ENCODE measurements at places on chromosomes 2 and 18.

GRCh38 chr2:225009768-225010167, 32.5 kb downstream of the DOCK10 start:
- no peak for DNase-seq

DNA sequence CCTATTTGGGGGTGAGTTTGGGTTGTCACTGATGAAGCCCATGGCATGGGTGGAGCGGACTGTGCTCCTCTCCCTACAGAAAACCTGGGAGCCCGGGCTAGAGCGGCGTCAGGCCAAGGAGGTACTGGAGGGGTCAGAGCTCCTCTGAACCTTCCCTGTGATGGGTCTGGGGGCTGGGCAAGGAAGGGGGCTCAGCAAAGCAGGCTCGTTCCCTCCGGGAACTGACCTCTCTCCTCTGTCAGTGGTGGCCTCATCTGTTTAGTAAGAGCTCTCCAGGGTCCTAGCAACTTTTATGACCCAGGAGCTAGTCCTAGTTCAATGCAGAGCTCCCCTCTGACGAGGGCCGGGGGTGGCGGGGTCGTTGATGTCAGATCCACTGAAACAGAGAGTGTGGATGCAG, 62.4 kb upstream of the OTOF start:
- no peak for DNase-seq

DNA sequence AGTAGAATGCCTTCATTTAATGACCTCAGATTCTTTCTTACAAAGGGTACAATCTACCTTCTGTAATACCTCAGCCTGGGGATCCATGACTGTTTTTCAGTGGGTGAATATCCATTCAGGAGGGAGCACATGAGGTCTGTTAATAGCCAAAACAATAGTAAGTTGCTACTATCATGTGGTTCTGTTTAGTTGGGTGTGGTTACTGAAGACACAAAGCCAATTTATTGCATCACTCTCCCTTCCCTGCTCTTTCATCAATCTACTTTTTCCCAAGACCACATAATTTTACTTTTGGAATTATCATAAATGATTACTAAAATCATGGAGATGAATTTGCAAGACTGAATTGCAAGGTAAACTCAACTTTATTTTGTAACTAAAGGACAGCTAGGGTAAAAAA, 254.2 kb downstream of the GALNT13 start:
- DNase-seq: no peak

DNA sequence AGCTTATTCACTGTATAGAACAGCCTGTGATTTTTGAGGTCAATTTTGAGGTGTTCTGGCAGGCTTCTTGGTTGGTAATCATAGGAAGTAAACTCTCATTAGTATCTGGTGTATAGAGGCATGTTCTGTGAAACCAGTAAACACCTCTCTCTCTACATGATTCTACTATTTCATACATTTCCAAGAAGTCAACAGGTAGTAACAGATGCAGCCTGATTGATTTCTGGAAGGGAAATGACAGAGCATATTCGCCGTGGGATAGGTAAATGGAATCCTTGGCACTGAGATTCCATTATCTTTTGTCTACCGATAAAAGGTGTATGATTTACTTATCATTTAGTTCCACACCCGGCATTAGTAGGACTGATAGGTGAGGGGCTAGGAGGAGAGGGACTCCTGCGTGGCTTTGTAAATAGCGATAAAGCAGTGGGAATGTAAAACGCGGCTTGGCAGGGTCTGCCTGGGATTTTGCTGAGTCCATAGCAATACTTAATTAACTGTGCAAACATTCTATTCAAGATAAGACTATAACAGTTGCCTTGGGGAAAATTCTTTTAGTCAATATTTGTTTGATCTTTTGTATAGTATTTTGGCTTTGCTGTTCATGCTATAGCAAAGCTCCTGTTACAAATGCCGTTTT, 32.3 kb downstream of the LYPD6B start:
- no peak for DNase-seq

GRCh38 chr18:72056171-72056570, 488.0 kb downstream of the CBLN2 start:
- no peak for DNase-seq

GRCh38 chr2:1633936-1634587, 110.3 kb downstream of the PXDN start:
- DNase-seq: no peak

DNA sequence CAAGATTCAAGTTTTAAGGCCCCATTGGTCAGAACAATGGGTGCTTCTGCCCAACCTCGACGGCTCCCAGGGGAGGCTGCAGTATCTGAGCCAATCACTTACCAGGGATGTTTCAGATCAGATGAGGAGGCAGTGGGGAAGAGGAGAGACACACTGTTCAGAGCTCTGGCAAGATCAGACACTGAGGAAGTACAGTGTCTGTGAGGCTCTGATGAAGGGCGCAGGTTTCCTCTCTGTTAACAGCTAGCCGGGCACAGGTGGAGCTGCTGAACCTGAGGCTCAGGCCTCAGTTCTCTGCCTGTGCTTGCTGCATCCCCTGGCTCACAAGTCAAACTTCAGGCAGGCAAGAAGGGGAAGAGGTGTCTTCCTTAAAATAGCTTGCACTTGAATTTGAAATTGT, 69.7 kb downstream of the TPO start:
- DNase-seq: no peak

- no peak for DNase-seq
Measured at GRCh38 chr2:48439102-48439501, 90.9 kb upstream of the STON1 start.

GRCh38 chr2:95031726-95032116, 6.2 kb downstream of the MAL start:
- no peak for DNase-seq

GRCh38 chr18:67549946-67550345, 33.4 kb upstream of the DSEL start:
- DNase-seq: no peak

- DNase-seq: peak; percentile 43
Measured at GRCh38 chr2:45826884-45827635, 175.6 kb downstream of the PRKCE start.

DNA sequence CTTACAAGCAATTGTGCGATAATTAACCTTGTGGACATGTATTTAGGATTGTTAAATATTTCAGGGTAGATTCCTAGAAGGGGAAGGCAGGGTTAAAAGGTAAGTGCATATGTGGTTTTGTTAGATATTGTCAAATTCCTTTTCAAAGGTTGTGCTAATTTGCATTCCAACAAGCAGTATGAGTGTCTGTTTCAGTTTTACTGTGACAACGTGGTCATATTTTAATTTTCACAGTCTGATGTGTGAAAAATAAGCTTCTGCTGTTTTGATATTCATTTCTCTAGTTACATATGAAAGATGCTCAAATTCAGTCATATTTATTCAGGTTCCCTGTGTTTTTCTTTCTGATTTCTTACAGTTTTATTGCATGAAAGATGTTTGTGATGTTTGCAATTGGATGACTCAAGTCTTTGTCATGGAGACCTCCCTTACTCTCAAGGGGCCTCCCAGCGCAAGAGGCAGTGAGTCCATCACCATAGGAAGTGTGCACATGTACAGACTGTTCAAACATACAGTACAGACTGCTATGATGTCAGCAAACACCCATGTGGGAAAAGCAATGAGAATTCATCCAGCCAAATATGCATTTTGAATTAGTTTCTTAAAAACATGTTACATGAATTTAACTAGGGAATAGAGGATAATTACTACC, 310.8 kb downstream of the GALR1 start:
- DNase-seq: no peak

DNA sequence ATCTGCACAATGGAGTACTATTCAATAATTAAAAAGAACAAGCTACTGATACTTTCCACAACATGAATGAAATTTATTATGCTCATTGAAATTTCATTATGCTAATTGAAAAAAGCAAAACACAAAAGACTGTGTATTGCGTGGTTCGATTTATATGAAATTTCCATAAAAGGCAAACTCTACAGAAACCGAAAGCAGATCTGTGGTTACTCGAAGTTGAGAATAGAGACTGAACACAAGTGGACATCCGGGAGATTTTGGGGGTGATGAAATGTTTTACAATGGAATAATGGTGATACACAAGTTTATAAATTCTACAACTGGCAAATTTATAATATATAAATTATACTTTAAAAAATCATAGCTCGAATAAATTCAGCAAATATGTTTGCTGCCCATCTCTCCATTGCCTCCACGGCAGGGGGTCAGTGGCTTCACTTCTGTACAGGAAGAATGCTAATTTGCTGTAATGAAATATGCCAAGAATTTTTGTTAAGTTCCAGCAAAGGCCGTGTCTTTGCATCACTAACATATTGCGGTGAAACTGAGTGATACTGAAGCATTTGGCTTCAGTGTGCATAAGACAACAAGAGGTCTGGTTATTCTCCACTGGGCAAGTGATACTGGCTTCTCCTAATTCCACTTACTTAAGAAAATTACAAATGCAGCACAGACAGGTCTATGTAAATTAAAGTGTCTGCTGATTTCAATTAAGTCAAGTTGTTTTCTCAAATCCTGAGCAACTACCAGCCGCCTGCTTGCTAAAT, 96.7 kb downstream of the TMEM163 start:
- DNase-seq: no peak

- no peak for DNase-seq
Measured at GRCh38 chr2:67871686-67872412, 191.0 kb downstream of the C1D start.

GRCh38 chr18:50297621-50298442, 10.3 kb upstream of the CXXC1 start:
- DNase-seq: no peak

DNA sequence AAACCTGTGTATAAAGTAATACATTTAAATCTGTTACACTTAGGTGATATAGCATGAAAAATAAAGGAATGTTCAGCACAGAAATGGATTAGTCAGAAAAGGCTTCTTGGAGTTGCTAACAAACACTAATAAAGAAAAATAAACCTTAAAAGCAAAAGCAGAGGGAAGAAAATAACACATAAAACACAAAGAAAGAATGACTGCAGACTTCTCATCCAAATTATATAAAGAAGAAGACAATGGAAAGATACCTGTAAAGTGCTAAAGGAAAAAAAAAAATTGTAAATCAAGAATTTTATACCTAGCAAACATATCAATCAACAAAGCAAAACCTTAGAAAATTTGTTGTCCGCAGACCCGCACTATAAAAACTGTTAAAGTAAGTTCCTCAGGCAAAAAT, 63.6 kb downstream of the EXOC6B start:
- DNase-seq: no peak

DNA sequence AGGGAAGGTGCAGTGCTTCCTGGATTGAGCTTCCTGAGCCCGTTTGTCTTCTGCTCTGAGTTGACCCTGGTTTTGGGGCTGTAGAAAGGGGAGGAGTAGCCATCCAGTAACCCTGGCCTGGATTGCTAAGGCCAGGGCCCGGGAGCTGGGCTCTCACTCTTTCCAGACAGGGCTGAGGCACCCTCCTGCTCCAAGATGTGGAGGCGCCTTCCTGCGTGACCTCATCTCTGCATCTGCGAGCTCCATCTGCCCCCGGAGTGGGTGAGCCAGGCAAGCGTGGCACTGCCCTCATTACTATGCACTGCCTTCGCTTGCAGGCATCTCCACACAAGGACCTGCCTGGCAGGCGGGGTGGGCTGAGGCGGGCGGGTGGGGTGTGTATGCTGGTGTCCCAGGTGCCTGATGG, 58.0 kb downstream of the RAB31 start:
- no peak for DNase-seq

DNA sequence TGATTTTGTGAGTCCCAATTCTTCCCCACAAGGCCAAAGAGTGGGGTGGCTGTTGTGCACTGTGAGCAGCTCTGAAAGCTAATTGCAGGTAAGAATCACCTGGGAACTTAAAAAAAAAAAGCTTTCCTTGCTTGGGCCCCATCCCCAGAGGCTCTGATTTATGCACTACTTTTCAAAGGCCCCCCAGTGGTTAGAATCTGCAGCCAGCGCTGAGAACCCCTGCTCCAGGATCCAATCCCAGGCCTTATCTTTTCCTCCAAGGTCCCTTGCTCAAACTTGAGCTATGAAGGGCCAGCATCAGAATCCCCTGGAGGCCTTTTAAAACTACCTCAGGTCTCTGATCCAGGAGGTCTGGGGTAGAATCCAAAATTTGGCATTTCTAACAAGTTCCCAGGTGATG, 156.8 kb downstream of the UXS1 start:
- no peak for DNase-seq

DNA sequence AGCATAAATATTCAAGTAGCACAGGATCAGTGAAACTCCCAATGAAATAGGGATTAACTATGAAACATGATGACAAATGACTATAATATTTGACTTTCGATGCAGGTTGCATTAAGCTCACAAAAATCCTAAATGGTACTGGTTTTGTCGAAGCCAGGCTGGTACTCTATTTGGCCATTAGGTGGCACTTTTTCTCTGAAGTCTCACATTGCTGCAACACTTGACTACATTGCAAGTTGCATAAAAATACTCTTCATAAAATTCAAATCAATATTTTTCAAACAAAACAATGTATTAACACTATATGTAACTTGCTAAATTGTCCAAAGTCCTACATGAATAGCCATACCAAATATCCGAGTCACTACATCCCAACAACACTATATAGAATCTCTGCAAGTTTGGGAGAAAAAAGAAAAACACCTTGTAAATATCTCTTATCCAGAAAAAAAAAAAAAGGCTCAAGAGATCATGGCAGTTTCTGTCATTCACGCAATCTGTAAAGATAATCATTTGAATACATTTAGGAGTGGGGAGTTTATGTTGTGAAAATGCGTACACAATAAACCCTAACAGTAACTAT, 9.5 kb downstream of the RTTN start:
- DNase-seq: peak; percentile 36

- DNase-seq: no peak
Measured at GRCh38 chr2:168244318-168244717, 3.1 kb downstream of the STK39 start.

GRCh38 chr2:201781557-201782051, 871 bp upstream of the ALS2 start:
- no peak for DNase-seq

DNA sequence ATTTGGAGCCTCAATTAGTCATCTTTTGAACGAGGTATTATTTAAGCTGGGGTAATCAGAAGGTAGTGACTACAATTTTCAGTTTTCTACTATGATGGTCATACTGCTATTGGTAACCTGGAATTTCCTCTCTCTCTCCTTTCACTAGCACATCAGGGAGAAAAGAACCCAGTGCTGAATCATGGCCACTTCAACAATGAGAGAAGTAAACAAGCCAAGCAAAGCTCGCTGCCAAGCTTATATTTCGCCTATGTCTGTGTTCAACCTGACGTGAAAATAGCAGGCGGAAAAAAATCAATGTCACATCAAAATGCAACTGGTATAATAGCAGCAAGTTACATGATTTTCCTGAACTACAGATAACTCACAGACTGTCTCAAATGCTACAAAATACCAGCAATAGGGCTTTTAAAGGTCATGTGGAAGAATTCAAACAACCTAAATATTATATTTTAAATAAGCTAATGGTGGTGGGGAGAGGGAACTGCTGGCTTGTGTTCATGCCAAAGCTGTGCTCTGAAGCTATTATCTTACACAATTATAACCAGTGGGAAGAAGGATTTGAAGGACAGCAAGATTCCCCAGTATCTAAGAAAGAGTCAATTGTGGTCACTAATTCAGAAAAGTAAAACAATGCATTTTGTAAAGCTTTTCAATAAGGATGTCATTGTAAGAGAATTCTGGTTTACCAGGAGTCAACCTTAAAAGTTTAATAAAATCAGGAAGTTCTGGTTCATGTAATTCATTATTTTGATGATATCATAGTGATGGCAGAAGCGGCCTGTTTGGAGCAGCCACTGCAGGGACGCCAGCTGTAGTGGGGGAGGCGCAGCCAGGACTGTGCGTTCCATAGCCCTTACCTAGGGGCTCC, 38.0 kb downstream of the RNF152 start:
- no peak for DNase-seq

All from AG09319 (cell line).